ENCODE measurements at places on chromosomes 4 and X.

- DNase-seq: no peak
Observed at GRCh38 chr4:8775121-8775520, 96.5 kb downstream of the HMX1 start.

DNA sequence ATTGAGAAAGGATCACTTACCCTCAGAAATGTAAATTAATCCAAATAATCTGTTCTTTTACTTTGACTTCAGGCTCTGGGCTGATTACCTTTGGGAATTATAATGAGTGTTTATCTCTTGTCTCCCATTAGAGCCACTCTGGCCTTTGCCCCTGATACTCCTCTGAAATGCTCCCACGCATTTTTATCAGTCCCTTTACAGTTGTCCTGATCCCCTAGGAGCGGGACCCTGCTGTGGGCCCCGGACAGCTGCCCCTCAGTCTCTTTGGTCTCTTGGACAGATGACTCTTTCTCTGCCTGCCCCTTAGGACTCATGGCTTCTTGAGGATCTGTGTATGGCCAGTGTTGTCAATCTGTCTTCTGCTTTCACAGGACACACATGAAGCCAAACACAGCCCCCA, 1.0 kb upstream of the TRIM75 start:
- no peak for DNase-seq

DNA sequence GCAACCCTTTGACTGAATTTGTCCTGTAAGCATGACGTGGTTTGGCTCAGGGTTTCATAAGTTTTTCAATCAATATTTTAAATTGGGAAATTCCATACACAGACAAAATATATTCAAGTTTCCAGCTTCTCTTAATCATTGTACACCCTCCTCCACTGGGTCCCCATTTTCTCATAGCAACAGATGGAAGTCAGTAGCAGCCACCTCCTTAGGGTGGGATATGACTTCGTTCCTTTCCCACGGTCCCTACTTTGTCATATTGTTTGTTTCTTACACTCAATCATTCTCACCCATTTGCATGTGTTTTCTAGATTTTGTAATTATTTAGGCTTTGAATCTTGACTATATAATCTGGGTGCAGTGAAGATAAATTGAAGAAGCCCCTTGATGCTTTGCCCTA, 664.5 kb upstream of the IGFBP7 start:
- DNase-seq: no peak

GRCh38 chr4:173404296-173404865, 5.5 kb upstream of the SCRG1 start:
- DNase-seq: no peak

- DNase-seq: no peak
Observed at GRCh38 chr4:88818631-88819470, 121.2 kb upstream of the NAP1L5 start.

- no peak for DNase-seq
Observed at GRCh38 chr4:176565049-176565448, 227.7 kb downstream of the VEGFC start.

GRCh38 chr4:80043541-80043940, 29.5 kb downstream of the ANTXR2 start:
- DNase-seq: no peak

DNA sequence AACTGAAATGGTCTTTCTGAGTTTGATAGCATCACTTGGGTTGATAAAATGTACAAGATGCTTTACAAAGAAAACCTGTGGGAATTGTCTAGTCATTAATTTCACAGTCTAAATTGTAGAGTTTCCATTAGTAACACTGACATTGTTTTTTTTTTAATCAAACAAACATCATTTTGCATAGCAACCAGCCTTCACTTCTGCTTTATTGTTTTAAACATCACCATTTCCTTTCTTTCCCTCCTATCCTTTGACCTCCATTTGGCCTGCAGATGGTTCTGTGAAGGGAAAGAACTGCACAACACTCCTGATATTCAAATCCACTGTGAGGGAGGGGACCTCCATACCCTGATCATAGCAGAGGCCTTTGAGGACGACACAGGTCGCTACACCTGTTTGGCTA, 171.1 kb downstream of the PALLD start:
- no peak for DNase-seq

DNA sequence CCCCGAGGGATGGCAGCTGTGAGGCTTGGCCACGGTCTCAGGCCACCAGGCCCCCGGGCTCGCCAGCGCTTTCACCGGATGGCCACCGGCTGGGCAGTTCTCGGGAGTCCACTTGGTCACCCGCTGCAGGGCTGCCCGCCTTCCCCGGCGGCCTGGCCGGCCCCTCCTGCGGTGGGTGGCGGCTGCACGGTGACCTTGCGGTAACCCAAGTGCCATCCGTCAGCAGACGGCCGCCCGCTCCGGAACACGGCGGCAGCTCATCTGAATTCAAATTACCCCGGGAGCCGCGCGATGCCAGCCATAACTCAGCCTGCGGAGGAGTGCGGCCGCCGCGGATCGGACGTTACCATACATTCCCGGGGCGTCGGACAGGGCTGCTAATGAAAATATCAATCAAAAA, 60.7 kb downstream of the FAM53A start:
- DNase-seq: no peak

GRCh38 chr4:176193126-176193525, 2.3 kb downstream of the SPATA4 start:
- no peak for DNase-seq

DNA sequence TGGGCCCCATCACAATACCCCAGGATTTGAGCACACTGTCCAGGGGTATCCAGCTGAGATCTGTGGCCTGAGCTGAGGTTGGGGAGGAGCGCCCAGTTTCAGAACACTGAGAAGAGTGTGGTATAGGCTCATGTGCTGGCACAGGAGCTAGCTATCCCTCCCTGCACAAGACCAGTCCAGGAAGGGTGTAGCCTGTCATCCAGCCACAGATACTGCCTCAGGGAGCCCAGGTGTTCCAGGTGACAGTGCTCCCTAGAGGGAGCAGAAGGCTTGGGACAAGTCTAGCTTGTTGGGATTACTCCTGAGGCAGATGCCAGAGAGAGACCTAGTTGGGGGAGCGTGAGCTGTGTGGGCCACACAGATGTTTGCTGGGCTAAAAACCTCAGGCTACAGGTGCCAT, 79.6 kb upstream of the GLRA2 start:
- DNase-seq: no peak

DNA sequence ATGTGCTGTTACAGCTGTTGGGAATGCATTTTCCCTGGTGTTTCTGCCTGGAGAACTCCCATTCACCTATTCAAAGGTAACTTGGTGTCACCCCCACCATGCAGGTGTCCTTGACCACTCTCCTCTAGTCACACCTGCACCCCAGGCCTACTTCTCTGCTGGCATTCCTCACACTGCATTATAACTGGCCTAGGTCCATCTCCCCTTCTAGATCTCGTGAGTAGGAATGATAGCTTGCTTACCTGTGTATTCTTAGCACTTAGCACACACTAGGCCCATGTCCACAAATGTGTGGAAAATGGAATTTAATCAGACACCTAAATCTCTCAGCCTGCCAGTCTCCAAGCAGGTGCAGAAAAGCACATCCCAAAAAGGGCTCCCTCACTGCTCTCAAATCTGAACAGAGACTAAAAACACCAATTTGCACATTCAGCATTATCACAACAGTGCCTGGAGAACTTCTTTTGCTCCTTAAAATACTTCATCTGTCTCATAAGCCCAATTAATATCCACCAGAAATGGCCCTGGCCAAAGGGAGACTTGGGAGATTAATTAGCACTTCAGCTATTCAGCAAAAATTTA, 18.3 kb downstream of the SCD5 start:
- no peak for DNase-seq

- no peak for DNase-seq
Observed at GRCh38 chr4:183388021-183388420, 56.4 kb upstream of the CDKN2AIP start.

DNA sequence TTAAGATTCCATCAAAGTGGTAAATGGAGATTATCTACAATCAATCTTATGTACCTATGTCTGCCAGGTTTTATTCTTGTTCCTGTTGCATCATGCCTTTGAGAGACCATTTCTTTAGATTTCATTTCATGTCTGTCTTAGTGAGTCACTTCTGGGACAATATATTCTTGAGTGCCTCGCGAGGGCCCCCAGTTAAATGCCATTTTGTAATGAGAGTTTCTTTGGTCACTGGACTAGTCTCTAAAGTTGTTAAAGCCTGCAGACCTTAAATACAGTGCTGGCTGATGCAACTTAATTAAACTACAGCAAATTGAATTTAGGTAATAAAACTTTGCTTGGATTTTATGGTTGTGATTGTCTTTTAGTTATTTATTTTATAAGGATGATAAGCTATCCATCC, 87.2 kb upstream of the PITX2 start:
- no peak for DNase-seq

GRCh38 chr4:114464726-114465272, 133.8 kb upstream of the UGT8 start:
- DNase-seq: no peak

GRCh38 chr4:184485279-184485678, 10.9 kb upstream of the IRF2 start:
- no peak for DNase-seq

DNA sequence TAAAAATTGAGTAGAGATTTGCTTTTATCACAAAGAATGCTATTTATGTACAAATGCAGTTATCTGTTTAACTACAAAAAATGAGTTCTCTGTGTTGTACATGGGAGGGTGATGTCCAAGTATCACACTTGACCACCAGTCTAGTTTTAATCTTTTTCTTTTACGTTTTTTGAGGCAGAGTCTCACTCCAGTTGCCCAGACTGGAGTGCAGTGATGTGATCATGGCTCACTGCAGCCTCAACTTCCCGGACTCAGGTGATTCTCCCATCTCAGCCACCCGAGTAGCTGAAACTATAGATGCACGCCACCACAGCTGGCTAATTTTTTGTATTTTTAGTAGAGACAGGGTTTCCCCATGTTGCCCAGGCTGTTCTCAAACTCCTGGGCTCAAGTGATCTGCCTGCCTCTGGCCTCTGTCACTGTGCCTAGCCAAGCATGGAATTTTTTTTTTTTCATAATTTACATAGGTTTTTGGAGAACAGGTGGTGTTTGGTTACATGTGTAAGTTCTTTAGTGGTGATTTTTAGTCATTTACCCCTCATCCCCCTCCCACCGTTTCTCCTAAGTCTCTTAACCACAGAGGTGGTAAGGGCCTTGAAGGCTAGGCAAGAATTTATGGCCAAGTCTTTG, 47.9 kb upstream of the RPA4 start:
- DNase-seq: no peak

GRCh38 chrX:53817548-53817947, 131.0 kb upstream of the HUWE1 start:
- no peak for DNase-seq

DNA sequence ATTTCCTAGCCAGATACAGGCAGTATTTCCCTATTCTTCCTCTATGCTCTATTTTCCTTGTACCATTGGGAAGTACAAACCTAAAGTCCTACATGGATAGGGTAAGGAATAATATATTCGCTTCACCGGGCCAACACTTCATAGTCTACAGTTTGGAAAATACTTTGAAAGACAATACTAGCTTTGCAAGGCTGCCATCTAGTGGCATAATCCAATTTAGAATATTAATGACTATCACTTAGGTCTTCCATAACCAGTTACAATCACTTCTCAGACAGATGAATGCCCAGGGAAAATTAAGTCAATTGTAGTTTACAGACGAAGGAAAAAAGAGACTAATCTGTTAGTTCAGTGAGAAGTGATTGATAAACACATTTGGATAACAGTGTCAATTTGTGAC, 141.0 kb upstream of the FAM47C start:
- DNase-seq: no peak

DNA sequence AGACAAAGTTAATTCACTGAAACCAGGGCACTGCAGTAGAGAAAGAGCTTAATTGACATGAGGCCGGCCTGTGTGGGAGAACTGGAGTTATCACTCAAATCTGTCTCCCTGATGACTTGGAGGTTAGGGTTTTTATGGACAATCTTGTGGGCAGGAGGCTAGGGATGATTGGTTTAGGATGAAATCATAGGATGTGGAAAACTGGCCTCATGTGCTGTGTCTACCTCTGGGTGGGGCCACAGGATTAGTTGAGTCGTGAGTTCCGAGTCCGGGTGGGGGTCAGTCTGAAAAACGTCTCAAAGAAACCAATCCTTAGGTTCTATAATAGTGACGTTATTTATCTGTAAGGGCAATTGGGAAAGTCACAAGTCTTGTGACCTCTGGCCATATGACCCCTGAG, 68.1 kb downstream of the UCHL1 start:
- no peak for DNase-seq

DNA sequence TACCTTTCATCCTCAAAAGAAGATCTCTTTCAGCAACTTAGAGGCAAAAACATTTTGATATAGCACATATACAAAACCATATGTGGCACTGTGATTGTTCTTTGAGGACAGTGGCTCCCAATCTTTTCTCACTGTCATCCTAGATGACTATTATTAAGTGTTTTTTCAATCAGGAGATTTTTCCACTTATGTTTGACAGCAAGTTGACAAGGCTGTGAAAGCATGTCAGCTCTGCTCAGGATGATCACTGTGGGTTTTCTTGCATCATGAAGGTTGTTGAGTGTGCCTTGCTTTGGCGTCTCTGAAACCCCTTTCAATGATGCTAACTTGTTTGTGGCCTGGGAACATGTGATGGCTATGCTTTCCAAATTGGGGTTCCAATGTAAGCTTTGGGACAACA, 20.2 kb upstream of the NSUN7 start:
- DNase-seq: no peak

DNA sequence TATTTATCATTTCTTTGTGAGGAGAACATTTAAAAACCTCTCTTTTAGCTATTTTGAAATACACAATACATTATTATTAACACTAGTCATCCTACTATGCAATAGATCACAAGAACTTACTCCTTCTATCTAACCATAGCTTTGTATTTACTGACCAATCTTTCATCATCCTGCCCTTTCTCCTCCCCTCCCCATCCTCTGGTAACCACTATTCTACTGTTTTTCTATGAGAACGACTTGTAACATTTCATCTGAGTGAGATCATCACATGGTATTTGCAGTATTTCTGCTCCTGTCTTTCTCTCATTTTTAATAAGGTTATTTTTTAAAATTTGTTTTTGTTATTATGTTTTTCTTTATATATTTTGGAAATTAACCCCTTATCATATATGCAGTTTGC, 331.8 kb downstream of the TEX13C start:
- no peak for DNase-seq

DNA sequence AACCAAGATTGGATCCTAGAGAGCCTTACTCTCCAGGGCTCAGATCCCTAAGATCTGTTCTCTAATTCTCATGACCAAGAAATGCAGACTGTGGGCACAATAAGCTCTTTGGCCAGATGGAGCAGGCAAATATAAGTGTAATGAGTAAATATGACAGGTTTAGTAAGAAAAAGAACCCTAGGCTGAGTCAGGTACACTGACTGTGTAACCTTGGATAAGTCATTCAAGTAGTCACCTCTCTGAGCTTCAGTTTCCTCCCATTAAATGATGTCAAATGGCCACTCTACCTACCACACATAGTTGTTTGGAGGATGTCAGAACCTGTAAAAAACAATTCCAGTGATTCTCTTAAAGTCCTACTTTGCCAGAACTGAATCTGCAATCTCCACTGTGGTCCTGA, 8.3 kb upstream of the EDA start:
- DNase-seq: no peak

GRCh38 chr4:129403848-129404247, 307.9 kb downstream of the C4orf33 start:
- no peak for DNase-seq

- no peak for DNase-seq
Observed at GRCh38 chr4:189826657-189827056, 114.0 kb upstream of the FRG1 start.

All from activated CD8-positive, alpha-beta memory T cell treated with anti-CD3 and anti-CD28 coated beads for 1 hour (primary cell).